GM19239 (cell line): ENCODE measurements at places on chromosomes 7 and 10.
A peak's percentile ranks its signal among the peaks of the same experiment; 100 is the strongest.

DNA sequence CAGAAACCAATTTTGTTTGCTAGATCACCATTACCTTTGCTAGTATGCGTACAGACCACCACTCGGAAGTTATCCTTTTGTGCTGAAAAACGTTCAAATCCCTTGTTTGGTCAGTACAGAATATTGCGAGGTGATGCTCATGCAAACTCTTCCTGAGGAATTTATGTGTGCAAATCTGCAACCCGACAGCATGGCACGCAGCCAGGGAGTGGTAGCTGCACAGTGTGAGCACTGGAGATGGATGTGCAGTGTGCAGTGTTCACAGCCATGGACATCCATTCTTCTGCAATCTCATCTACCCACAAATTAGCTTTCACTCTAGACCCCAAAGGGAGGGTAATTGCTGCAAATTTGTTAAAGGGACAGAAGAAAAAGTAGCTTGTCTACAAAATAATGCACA lies 72.2 kb downstream of the CACUL1 start:
- no peak for DNase-seq

DNA sequence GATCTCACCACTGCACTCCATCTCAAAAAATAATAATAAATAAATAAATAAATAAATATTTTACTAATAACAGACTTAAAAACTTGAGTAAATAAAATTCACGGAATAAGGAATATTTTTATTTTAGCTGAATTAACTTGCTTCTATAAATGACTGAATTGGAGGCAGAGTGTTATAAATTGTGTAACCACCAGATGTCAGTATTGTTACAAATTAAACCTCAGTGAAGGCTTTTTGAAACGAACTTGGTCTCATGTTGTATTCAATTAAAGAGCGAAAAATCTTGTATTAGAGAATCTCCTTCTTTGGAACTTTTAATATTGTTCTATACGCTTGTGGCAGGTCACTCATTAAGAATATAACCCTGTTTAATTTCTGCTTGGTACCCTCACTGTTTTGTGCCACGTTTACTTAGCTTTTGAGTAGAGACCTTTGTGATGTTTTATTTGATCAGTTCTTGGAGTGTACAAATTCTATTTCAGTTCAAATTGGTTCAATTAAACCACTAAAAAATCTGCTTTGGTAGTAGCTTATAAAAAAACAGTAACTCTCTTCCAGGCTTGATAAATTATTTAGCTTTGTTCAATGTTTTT lies 45.6 kb upstream of the SCIN start:
- DNase-seq: peak; percentile 1

DNA sequence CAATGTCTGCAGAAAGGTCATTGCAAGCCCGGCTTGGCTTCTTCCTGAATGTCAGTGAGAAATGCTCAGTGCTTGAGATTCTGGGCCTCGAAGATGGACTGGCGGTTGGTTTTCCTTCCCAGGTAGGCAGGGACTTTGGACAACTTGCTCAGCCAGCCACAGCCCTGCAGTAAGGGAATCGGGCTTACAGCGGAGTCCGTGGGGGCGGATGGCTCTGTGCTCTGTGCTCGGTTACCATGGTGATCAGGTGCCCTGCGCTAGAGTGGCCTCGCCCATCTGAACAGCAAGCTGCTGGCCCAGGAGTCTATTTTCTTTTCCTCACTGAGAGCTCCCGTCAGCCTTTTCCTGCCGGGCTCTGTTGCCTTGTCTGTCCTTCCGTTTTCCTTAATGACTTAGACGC lies 77.8 kb upstream of the SH2B2 start:
- DNase-seq: no peak

- DNase-seq: no peak
Measured at GRCh38 chr7:84529480-84530205, 335.1 kb upstream of the SEMA3A start.

GRCh38 chr10:63252095-63252762 lies 119.1 kb downstream of the NRBF2 start:
- DNase-seq: no peak

GRCh38 chr10:17428351-17429097 lies 25.9 kb downstream of the ST8SIA6 start:
- no peak for DNase-seq

DNA sequence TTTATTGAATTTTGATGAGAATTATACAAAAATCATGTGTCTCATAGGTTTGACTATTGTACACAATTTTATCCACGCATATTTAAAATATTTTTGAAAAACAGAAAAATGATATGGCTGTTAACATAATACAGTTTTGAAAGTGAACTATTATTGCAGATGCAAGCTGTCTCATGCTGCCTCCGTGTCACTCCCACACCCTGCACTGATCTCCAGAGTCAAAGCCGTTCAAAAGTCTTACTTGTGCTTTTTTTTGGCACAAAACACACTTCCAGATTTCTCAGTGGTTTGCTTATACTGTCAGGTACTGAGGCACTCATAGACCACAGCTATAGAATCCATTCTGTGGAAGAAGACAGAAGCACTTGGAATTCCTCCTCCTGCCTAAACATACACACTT lies 243.1 kb upstream of the ADARB2 start:
- DNase-seq: no peak

DNA sequence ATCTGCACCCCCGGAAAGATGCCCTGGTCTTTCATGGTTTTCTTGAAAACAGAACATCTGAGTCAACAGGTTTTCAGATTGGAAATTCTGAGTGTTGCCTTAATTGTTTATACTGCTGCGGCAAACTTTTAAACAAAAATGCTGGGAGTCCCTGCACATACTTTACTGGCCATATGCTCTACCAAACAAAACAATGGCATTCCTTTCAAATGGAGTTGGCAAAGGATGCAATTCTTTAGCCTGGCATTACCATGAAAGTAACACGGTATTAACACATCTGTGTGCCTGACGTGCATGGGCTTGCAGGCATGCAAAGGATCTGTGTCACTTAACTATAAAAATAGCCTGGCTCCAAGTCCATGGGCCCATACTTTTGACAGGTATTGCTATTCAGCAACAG lies 4.2 kb downstream of the INHBA start:
- DNase-seq: no peak

GRCh38 chr7:74479961-74480829 lies 26.5 kb downstream of the GTF2IRD1 start:
- DNase-seq: no peak

DNA sequence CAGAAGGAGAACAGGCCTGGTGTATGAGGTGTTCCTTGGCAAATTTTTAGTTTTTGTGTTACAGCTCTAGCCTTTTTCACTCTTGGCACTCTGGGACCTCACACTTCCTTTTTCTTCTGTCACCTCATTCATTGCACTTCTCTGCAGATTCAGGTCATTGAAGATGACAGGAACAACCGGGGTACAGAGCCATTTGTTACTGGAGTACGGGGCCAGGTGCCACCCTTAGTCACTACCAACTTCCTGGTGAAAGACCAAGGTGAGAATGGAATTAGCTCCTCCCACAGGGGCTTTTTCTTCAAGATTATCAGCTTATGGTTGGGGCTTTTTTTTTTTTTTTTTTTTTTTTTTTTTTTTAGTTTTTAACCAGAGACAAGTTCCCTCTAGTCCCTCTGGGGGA lies 18.5 kb upstream of the CHCHD1 start:
- no peak for DNase-seq

DNA sequence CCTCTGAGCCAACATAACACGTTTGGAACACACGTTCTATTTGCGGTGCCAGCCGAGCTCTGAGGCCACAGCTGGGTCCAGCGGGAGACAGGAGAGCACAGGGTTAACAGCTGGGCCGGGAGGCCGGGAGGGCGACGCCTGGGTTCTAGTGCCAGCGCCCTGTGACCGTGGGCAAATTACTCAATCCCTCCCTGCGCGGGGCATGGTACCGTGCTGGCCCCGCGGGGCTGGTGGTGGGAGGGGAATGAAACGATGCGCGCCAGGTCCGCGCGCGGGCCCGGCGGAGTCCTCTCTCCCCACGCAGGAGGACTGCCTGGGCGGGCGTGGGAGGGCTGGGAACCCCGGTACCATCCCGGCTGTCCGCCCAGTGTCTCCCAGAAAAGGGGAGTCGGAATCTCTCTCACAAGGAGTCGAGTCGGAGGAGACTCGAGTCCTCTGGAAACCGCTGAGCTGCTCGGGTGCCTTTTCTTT lies 30.4 kb downstream of the LEP start:
- no peak for DNase-seq

GRCh38 chr10:122494173-122494820 lies 32.9 kb downstream of the HTRA1 start:
- no peak for DNase-seq

DNA sequence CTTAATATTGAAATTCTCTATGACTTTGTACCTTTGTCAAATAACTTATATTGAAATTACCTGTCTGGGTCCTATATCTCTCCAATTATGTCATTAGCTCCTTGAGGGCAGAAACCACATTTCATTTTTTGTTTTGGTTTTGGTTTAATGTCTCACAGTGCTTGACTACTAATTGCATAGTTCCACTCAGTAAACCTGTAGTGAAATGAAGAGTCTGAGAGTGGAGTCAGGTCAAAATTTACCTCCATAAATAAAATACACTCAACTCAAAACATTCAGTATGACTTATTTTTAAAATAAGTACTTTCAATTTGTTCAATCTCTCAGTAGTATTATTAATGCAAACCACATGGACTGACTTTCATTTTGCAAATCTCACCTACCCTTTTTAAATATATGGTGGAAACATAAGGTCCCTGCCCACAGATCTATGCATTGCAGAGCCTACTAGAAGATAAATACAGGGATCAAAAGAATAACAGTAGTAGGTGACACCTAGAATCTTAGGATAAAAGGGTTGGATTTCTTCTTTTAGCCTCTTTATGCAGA lies 32.5 kb downstream of the PDE1C start:
- no peak for DNase-seq

DNA sequence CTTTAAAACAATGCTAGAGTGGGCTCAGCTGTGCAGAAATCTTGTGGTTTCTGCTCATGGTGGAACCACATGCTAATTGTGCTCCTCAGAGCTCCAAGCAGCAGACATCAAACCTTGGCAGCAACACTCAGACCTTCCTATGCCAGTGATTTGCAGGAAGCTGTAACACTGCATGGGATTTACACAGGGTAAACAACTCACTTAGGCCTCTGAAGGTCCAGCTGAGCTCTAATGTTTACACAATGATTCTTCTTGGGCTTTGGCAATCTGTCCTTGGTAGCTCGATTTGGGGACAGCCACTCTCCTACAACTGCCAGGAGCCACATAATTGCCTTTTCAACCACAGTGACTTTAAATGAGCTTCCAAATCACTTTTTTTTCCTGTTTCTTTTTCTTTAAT lies 97.7 kb upstream of the PDLIM1 start:
- no peak for DNase-seq

DNA sequence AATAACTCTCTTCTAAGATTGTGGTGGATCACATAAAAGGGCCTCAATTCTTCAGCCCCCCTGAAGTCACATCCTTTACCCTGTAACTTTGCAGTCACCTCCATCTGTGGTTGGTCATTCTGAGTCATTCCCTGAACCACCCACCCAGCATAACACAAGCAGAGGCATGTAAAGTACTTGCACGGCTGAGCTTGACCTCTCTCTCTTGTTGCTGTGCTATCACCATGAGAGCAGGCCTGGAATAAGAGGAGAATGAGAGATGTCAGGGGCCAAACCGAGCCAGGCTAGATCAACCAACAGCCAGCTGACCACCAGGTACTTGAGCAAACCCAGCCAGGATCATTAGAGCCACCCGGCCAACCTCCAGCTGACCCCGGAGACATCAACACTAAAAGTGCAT lies 13.5 kb upstream of the STK17A start:
- no peak for DNase-seq

DNA sequence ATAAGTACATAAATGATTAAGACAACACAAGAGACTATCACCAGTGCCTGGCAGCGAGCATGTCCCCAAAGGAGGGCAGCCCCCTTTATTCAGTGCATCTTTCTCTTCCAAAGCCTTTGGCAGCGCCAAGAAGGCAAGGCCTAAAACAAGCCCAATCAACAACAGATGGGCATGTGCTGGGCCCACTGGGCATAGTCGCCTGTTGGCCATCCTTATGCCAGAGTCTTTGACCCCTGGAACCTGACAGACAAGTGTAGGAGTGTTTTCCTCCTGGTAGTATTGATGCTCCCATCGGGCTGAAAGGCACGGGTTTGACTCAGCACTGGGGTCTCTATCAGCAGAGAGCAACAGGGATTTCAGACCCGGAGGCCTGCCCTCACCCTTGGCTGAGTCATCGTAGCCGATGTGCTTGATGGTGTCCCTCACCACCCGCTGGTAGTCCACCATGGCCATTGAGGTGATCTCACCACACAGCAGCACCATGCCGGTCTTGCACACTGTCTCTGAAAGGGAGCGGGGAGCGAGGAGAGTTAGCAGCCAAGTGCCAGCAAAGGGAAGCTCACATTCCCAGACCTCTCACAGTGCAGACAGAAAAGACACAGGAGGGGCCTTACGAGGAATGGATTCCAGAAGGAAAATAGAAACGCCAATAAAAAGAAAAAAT lies 5.8 kb downstream of the MAT1A start:
- no peak for DNase-seq

GRCh38 chr10:44723619-44724325 lies 187.4 kb upstream of the TMEM72 start:
- DNase-seq: no peak

- DNase-seq: peak; percentile 53
Measured at GRCh38 chr10:103661198-103661950, 167.9 kb downstream of the NEURL1 start.

GRCh38 chr10:52249850-52250395 lies 64.2 kb upstream of the DKK1 start:
- no peak for DNase-seq

- no peak for DNase-seq
Measured at GRCh38 chr7:70210936-70211310, 612.6 kb downstream of the AUTS2 start.

- DNase-seq: no peak
Measured at GRCh38 chr10:86164174-86164774, 202.3 kb downstream of the GRID1 start.

DNA sequence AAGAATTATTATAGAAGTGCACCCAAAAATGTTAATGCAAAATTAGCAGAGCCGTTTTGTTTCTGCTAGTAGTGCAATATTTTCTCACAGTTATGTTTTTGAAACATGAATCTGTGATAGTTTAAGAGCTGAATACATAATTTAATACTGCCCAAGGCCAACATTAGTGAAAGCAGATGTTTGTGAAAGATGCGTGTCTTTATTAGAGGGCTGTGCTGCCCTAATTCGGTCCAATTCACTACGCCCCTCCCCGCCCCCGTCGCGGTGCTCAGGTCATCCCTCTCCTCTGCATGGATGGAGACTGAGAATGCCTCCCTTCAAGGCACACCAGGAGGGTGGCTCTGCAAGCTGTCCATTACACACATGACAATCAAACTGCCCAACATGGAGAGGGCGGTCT lies 172.0 kb downstream of the TEX36 start:
- no peak for DNase-seq

GRCh38 chr10:119350502-119351097 lies 143.2 kb downstream of the GRK5 start:
- no peak for DNase-seq

GRCh38 chr10:5971315-5971832 lies 6.0 kb downstream of the IL15RA start:
- no peak for DNase-seq
